Uterus (tissue), 4 donors: ENCODE measurements at places on chromosomes 2 and 18. TPM values are rescaled to one million over a fixed set of nuclear protein-coding genes. Genes with fewer than 3 reads are reported as not detected.

Gene AGXT
- not detected for total RNA-seq

Gene SNORC
- total RNA-seq = 2.0 TPM

Gene CNTNAP5
- total RNA-seq = not detected

GRCh38 chr2:31221544-31221943 lies 4.2 kb upstream of the CAPN14 start:
- no peak for DNase-seq

DNA sequence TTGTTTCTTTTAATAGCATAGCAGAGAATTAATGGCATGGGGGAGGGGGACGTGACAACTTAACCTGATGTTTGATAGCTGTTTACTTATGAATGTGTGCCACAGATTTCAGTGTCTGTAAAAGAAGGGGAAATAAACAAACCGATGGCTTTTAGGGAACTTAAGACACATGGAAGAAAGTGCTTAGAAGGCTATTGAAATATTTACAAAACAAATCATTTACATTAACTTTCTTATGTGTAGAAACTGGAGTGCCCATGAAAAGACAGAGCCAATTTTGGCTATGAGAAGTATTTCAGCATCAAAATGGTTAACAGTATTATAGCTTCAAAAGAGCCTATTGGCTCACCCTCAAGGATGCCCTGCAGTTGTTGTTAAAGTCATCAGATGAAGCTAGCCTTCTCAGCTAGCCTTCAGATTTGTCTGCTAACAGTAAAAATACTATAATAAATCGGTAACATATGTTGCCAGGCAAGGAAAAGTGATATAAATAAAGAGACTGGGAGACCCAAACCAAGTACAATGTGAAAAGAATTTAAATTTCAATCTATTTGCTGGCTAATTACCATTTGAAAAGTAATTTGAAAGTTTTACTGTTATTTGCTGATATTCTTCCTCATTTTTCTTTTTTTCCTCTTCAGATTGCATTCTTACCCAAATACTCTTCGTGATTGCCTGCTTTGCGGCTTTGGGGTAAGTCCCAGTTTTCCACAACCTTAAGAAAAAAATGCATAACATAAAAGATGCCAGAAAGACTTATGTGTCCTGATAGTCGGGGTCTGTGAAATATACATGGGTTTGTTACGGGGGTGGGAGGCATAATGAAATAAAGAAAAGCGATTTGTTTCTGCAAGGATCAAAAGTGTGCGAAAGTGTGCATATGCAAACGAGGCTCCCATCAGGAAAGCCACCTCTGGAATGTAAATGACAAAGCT lies 256.4 kb downstream of the MEIS1 start:
- DNase-seq = no peak

- no peak for DNase-seq
Observed at GRCh38 chr2:29596584-29596983, 324.8 kb downstream of the ALK start.

DNA sequence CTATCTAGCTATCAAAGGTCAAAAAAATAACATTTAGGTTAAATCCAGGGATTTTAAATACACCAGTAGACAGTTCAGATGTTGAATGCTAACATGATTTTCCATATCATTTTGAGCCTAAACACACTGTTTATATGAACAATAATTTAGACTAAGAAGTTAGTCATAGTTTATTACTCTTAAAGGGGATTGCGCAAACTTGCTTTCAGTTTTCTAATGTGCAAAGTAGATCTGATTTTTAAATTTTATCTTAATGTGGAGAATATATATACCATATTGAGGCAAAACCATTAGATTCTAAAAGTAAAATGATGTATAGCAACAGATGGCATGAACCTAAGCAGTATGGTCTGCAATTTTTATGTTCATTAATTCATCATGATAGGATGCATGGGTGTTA lies 76.6 kb downstream of the CDH7 start:
- no peak for DNase-seq

- no peak for DNase-seq
Observed at GRCh38 chr18:26052505-26052904, 37.9 kb downstream of the SS18 start.

DNA sequence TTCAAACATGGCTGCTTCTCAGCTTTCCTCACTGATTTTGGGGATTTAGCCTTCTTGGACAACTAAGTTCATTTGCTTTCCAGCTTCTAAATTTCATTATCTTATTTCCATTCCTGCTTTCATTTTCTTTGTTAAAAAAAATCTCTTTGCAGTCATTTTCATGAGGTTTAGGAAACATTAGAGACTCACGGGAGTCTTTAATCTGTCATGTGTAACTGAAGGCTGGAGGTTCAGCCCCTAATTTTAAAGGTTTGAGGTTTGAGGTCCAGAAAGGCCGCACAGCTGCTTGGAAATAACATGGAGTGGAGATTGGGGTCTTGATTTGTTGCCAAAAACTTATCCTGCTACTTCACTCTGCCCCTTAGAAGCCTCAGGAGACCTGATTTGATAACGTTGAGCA lies 30.3 kb downstream of the PROKR1 start:
- no peak for DNase-seq

DNA sequence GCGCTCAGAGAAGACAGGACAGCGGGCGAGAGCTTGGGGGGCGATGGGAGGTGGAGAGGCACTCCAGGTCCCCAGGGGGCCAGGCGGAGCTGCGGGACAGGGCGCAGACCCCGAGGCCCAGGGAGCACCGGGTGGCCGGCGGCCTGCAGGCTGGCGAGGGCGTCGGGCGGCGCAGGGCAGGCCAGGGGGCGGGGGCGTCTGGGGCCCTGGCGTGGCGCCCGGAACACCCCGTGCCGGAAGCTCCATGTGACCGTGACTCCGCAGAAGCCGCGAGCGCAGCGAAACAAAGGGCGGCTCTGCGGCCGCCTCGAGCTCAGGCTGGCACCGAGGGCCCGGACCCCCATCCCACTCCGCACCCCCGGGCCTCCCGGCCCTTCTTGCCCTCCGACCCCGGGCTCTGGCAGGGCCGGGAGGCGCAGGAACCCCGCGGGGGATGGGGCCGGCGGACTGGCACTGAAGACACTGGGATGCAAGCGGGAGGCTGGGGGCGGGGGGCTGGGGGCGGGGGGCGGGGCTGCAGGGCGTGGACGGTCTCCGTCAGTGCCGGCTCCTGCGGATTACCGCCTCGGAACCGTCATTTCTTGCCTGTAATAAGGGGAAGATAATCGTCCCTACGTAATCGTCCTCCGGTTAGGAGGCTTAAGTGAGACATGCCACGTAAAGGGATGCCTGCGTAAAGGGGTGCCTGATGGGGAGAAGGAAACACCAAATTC lies 19.1 kb downstream of the SH2D6 start:
- DNase-seq = peak; percentile 84

DNA sequence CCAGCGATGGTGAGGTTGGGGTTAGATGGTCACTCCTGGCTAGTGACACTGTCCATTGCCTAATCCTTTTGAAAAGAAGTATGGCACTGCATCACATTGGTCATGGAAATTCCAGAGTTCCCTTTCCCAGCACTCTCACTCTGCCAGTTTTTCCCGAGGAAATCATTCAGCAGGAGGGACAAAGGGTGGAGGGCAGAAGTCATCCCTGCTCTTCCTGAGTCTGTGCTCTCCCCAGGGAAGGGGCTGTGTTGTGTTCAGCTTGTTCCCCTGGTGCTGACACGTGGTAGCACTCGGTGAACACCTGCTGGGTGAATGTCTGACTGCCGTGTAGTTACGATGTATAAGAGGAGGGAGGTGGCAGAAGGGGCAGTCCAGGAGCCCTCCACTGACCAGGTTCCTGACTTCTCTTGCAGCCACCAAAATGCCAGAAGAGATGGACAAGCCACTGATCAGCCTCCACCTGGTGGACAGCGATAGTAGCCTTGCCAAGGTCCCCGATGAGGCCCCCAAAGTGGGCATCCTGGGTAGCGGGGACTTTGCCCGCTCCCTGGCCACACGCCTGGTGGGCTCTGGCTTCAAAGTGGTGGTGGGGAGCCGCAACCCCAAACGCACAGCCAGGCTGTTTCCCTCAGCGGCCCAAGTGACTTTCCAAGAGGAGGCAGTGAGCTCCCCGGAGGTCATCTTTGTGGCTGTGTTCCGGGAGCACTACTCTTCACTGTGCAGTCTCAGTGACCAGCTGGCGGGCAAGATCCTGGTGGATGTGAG lies 21.6 kb downstream of the STEAP3 start:
- no peak for DNase-seq

DNA sequence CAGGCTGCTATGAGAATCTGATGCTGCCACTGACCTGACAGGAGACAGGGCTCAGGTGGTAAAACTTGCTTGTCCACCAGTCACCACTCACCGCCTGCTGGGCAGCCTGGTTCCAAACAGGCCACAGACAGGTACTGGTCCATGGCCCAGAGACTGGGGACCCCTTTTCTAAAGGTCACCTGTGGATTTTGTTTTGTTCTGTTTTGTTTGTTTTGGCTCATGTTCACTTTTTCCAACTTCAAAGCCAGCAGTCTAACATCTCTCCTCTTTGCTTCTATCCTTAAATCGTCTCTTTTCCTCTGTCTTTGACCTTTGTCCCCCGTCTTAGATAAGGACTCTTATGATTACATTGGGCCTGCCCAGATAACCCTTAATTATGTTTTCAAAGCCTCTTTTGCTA lies 3.3 kb upstream of the CERKL start:
- DNase-seq = no peak
